ENCODE measurements at places on chromosomes 7 and 10.
A peak's percentile ranks its signal among the peaks of the same experiment; 100 is the strongest.

DNA sequence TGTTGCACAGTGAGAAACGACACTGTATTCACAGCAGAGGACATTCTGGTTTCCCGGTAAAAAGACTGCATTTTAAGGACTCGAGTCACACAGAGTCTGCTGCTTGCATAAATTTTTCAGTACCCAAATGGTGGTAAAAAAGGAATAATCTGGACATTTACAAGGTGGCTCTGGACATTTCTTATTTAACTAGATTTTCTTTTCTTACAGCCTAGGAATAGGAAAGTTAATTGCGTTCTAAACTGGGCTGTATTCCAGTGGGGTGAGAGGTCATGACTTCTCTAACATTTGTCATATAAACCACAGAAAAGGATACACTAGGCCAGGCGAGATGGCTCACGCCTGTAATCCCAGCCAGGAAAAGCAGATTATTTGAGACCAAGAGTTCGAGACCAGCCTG, 237.5 kb upstream of the KLF6 start:
- no peak for DNase-seq

DNA sequence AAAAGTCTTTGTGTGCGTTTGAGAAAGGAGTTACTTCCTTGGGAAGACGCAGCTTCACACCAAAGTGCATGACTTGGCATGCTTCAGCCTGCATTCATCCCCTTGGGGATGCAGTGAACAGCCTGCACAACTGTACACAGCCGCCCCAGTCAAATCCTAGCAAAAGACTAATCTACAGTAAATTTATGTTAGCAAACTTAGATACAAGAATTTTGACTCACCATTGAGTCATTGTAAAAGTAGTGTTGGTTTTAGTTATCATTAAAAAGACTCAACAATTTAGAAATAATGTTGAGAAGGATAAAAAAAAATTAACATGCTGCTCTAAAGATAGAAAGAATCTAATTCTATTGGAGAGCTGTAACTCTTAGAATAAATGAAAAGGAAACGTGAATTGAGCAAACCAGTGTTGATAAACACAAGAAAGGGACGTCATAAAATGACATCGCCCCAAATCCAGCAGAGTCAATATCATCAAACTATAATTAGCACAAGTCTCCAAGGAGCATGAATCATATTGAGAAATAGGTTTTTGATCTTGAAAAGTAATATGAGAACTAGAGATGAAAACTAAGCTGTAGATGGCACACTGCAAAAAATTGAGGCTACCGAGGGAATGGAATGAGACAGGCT, 11.9 kb upstream of the OPTN start:
- no peak for DNase-seq

DNA sequence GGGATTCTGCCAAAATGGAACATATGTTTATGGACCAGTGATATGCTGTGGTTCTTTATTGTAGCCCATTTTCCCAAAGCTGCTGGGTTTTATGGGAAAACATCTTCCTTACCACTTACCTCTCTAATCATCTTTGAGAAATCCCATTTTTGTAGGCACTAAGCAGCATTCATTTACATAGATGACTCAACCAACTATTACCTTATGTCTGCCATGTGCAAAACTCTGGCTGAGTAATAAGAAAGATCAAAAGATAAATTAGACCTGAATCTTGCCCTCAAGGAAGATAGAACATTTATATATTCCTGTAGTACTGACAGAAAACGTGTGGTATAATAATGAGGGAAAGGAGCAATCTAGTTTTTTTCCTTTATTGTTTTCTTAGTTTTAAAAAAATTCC, 24.3 kb downstream of the CBLL1 start:
- DNase-seq = no peak

DNA sequence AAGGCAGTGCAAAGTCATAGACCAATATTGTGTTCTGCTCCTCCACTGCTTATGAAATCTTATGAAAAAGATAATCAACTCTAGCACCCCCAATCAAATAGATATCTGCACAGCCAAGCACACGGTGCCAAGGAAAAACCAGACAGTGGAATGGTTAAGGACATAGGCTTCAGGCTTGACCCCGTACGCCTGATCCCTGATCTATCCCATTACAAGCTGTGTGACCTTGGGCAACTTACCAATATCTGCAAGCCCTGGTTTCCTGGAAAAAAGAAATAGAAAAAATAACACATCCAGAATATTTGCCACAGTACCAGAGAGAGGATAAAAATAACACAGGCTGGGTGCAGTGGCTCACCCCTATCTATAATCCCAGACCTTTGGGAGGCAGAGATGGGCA, 56.9 kb downstream of the GRB10 start:
- no peak for DNase-seq

GRCh38 chr10:132096223-132096622, 30.5 kb downstream of the JAKMIP3 start:
- peak; percentile 43 for DNase-seq

GRCh38 chr10:10644008-10644646, 373.5 kb upstream of the CELF2 start:
- DNase-seq = no peak

- no peak for DNase-seq
Observed at GRCh38 chr10:129404091-129404490, 63.0 kb upstream of the MGMT start.

- peak; percentile 79 for DNase-seq
Observed at GRCh38 chr7:98963305-98963704, 85.0 kb downstream of the TRRAP start.

DNA sequence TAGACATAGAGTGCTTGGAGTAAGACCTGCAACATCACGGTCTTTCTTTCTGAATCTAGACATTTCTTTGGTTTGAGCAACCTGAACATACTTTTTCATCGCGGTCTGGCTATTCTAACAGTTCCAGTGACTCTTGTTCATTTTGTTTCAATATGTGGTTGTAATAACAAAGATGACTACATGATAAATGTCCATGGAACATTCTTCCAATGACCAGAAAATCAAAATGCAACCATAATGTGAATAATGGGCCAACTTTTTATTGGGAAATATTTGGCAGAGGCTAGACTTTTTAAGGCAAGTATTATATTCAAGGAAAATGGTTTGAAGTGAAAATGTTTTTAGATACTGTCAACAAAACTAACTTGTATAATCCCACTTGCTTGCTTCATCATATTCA, 282.5 kb downstream of the INHBA start:
- DNase-seq = no peak

DNA sequence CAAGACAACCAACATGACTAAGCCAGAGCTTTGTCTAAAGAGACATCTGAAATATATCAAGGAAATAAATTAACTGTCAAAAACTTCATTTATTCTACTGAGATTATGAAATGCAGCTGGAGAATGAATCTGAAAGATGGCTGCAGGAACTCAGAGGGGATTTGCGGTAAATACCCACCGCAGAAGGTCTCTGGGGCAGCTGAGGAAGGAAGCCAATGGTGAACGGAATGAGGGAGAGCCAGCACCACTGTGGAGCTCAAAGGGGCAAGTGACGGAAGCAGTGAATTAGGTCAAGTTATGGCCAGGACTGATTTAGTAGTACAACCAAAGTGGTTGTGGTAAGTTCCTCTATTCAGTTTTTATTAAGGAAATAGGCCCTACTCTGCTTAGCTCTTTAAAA, 215.3 kb upstream of the GLI3 start:
- no peak for DNase-seq
